ENCODE measurements at places on chromosomes 6 and 20.

DNA sequence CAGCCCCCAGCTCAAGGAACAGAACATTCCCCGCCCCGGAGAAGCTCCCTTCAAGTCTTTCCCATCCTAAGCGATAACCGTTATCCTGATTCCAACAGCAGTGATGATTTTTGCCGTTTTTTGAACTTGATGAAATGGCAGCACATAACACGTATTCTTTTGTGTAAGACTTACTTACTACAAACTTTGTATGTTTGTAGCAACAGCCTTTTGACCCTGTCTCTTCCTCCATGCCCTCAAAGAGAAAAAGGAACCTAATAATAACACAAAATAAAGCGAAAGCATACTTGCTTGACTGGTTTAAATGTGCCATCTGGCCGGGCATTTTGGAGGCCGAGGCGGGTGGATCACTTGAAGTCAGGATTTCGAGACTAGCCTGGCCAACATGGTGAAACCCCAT is 26.4 kb upstream of the SLC9A8 start:
- no peak for DNase-seq

GRCh38 chr20:41532935-41533334 is 85.2 kb downstream of the CHD6 start:
- DNase-seq = no peak

GRCh38 chr6:31558631-31559500 is 11.5 kb downstream of the NFKBIL1 start:
- DNase-seq = peak; percentile 49

- no peak for DNase-seq
Observed at GRCh38 chr6:56605435-56605834, 37.3 kb downstream of the DST start.

GRCh38 chr6:136410201-136411024 is 120.8 kb upstream of the BCLAF1 start:
- DNase-seq = no peak

GRCh38 chr6:106102034-106102433 is 15.9 kb downstream of the PRDM1 start:
- no peak for DNase-seq

- DNase-seq = no peak
Observed at GRCh38 chr6:78670156-78670555, 197.2 kb upstream of the IRAK1BP1 start.
